T47D (cell line): ENCODE measurements at places on chromosomes 4 and X.
A peak's percentile ranks its signal among the peaks of the same experiment; 100 is the strongest.

DNA sequence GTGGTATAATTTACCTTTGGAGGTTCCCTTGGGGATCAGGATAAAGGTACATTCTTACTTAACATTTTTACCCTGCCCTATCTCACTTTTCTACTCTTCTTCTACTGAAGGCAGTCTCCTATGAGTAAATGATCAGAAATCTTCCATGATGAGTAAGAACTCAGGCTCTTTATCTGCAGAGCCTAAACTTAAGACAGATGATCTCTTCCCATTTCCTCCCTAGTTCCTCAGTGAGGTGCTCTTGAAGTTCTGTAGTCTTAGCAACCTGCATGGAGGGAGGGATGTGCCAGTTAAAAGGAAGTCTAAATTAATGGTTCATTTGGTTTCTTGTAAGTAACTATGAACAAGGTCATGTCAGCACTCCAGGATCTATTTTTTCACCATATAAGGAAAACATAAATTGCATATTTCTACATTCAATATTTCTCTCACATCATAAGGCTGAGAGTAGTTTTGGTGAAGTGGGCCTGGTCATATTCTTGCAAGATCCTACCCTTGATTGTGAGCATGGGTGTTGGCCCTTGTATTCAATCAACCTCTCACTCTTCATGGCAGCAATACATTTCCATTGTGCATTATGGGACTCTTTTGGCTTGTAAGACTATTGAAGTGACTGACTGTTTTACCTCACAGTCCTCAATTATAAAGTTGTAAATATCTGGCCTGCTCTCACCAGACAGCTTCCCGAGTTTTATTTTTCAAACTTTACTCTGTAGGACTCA lies 295.5 kb downstream of the SLC7A11 start:
- DNase-seq = no peak

GRCh38 chrX:154727418-154727817 lies 23.5 kb downstream of the GAB3 start:
- DNase-seq = no peak

DNA sequence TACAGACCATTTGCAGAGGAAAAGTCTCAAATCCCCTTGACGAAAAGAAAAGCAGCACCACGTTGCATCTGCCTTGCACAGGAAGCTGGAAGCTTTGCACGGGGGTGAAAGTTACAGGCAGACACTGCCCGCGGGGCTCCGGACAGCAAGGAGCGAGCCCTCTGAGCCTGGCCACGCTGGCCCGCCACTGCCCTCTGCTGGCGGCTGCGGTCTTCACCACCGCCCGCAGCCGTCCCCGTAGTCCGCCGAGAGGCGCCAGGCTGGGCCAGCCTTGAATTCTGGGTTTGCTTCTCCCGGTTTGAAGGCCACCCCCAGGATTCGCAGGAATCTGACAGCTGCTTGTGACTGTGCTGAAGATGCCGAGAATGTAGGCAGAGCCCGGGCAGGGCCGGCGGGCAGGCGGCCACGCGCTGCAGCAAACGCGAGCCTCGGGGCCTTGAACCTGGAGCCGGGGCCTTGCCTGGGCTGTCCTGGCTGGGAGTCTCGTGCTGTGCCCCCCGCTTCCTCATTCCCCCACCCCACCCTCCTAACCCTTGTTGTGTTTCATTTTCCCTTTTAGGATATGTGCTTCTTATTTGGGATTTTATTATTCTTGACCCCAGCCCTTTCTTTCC lies 49.2 kb downstream of the ENPP6 start:
- peak; percentile 58 for DNase-seq

DNA sequence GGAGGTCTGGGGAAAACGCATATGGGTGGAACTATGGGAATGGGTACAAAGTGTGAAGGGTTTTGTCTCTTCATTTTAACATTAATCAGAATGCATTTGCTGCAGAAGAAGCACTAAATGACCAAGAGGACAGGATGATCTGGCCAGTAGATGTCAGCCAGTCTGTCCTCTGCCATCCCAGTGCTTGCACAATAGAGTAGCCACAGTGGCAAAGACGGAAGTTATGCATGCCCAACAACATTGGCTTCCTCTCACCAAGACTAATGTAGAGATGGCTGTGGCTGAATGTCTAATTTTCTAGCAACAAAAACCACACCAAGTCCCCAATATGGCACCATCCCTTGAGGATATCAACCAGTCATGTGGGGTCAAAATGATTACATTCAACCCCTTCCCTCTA lies 45.0 kb upstream of the ARHGEF6 start:
- no peak for DNase-seq

DNA sequence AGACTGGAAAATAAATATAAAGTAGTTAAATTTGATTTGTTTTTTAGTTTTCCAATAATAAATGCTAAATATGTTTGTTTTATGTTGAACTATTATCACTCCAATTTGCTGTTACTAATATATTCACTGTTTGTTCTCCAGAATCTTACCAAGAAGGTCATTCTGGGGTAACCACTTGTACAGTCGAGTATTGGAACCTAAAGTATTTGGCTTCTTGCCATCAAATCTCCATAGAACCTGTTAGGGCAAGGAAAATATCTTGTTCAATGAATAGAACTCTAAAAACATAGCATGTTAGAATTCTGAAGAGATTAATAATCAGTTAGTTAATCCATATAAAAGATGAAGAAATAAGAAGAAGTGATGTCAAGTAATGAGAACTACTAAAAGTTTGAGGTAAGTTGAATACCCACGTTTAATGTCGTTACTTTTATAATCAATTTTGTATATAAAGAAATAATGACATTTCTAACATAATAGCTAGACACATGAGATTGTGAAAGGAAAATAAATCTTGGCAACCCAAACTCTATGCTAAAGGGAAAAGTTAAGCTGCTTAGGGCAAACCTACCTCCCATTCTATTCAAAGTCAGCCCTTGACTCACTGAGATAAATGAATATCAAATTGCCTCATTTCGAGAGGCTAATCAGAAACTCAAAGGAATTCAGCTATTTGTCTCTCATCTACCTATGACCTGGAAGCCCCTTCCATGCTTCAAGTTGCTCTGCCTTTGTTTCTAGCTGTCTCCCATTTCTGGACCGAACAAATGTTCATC lies 15.3 kb downstream of the UGT2B15 start:
- no peak for DNase-seq

DNA sequence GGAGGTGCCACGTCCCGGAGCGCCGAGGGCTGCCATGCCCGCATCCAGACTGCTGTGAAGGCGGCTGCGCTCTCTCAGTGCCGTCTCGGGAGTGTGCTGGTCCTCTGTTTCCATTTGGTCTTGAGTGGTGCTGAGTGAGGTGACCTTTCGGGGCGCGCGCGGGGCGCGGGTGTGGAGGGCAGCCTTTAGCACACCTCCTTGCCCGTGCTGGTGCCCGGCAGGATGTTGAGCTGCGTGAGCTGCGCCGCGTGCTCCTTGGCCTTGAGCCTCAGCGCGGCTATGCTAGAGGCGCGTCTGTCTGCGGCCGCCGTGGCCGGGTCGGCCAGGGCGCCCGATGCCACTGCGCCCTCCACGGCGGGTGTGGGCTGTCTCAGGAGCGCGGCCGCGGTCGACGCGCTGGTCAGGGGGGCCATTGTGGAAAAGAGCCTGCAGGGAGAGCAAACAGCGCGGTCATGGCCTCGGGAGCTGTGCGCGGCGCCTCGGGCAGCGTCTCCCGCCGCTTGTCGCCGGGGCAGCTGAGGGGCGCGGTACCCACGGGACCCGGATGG lies 11.2 kb downstream of the ARX start:
- no peak for DNase-seq

GRCh38 chr4:92988301-92988700 lies 684.5 kb downstream of the GRID2 start:
- DNase-seq = no peak

DNA sequence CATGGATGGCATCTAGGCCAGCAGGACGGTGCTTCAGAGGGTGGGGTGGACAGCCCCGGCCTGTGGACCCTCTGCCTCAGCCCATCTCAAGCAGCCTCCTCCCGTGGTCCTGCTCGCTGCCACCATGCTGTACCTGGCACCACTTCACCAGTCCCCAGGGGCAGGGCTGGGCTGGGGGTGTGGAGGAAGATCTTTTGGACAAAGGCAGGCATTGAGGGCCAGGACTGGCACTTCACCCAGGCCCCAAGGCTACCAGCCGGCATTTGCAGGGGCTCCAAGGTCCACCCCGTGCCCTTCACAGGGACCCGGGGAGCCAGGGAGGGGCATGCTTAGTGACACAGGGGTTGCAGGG lies 713 bp downstream of the PLXNB3 start:
- DNase-seq = no peak

DNA sequence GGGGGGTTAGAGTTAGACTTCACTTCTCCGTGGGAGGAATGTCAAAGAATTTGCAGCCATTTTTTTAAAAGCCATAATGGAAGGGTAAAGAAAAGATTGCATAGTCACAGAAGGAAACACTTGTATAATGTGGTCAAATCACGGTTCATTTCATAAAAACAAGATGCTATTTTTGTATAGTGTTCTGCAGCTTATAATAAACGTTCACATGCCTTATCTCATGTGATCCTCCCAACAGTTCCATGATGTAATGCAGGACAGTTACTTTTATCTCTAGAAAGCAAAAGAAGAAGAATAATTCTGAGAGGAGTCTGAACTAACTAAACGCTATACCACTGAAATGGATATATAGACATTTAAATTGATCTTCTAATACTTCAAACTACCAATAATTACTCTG lies 71.3 kb upstream of the CAMK2D start:
- DNase-seq = no peak

- no peak for DNase-seq
Measured at GRCh38 chr4:18756671-18757070, 735.1 kb upstream of the LCORL start.

GRCh38 chrX:13852001-13852695 lies 35.3 kb upstream of the GPM6B start:
- no peak for DNase-seq

- no peak for DNase-seq
Measured at GRCh38 chrX:42973321-42973720, 195.4 kb upstream of the PPP1R2C start.

GRCh38 chr4:44446191-44446590 lies 2.4 kb downstream of the KCTD8 start:
- no peak for DNase-seq

DNA sequence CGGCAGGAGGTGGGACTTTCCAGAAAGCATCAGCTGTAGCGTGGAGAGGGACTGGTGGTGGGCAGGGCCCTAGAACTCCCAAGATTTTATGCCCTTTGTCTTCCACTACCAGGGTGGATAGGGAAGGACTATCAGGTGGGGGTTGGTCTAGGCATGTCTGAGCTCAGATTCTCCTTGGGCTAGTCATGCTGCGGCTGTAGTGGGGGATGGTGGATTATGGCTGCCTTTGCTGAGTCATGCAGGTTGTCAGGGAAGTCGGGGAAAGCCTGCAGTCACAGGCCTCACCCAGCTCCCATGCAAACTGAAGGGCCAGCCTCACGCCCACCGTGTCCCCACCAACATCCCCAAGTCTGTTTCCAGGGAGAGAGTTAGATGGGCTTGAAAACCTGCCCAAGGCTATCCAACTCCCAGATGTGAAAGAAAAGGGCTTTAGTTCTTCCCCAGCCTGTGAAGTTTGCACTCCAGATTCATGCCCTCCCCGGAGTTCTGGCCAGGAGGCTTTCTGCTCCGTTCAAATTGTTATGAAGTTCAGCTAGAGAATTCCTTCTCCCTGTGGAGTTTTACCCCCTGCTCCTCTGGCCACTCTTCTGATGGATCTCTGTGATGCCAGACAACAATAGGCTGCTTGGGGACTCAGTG lies 13.4 kb upstream of the MEPE start:
- DNase-seq = no peak

- no peak for DNase-seq
Measured at GRCh38 chrX:13587786-13588477, 18.5 kb downstream of the EGFL6 start.

DNA sequence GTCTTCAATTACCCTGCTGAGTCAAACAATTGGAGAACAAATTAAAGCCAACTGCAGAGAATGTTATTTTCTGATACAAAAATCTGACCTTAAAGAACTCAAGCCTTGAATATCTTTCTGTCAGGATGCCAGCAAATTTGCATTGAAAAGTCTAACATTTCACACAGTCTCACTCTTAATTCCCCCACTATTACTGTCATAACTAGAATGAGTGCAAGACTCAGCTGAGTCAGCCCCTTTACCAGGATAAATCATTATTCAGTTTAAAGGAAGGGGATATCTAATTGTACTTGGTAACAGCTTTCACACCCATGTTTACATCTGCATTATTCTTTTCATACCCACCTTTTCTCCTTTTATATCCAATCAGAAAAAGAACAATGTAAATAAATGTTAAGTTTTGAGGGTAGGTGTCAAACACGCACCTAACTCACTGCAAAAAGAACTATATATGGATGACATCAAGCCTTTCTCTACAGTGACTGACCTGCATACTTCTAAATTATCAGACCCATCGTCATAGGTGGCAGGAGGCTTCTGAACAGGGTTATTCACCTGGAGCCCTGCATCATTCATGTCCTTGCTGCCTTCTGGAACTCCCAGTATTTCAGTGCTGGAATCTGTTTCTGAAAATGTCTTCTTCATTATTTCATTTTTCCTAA lies 117.4 kb downstream of the TMA16 start:
- no peak for DNase-seq

GRCh38 chrX:122666601-122667000 lies 517.5 kb upstream of the GRIA3 start:
- DNase-seq = no peak

- no peak for DNase-seq
Measured at GRCh38 chrX:865422-865821, 234.8 kb downstream of the SHOX start.

- DNase-seq = no peak
Measured at GRCh38 chr4:83785891-83786290, 250.0 kb downstream of the GPAT3 start.

DNA sequence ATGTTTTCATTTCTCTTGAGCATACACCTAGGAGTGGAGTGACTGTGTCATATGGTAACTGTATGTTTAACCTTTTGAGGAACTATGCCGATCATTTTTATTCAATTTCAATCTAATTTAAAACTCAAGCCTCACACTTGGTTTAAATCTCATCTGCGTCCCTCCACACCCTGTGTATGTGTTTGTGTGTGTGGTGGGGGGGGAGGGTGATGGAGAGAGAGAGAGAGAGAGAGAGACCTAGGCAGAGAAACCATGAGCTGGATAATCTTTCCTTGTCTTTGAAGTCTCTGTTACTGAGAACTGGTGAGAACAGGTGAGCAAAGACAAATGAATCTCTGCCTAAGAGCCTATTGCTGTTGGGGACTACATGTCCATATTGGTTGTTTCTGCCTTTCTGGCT lies 105.0 kb downstream of the ARHGAP24 start:
- DNase-seq = no peak

GRCh38 chr4:81870275-81870674 lies 398.6 kb upstream of the RASGEF1B start:
- DNase-seq = no peak

DNA sequence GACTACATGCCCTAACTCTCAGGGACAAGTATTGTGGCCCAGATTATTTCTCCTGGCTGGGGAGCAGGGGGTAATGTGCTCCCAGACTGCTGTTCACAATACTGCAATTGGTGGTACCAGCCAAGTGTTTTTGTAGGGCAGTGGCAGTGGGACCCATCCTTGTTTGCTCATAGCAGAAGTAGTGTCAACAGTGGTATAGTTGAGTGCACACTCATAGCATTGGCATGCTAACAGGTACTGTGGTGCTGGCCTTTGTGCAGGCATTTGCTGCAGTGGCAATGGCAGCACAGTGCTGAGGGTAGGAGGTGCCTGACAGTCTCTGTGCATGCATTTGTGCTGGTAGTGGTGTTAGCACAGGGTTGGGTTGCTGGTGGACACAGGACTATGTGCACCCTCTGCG lies 995.0 kb downstream of the SH3BGRL start:
- DNase-seq = peak; percentile 25
